Neural crest cell (in vitro differentiated cells): ENCODE measurements at places on chromosomes 12 and 14. TPM values are rescaled to one million over a fixed set of nuclear protein-coding genes. Genes with fewer than 3 reads are reported as not detected.
A peak's percentile ranks its signal among the peaks of the same experiment; 100 is the strongest.

The PUS7L gene
- 7.8 and 10.6 TPM in 2 replicates for total RNA-seq

The CLEC4C gene
- total RNA-seq, result not detected in 2 replicates

The MYL6B gene
- 178 and 189 TPM in 2 replicates for total RNA-seq

The E2F7 gene
- 25.7 and 29.8 TPM in 2 replicates for total RNA-seq

DNA sequence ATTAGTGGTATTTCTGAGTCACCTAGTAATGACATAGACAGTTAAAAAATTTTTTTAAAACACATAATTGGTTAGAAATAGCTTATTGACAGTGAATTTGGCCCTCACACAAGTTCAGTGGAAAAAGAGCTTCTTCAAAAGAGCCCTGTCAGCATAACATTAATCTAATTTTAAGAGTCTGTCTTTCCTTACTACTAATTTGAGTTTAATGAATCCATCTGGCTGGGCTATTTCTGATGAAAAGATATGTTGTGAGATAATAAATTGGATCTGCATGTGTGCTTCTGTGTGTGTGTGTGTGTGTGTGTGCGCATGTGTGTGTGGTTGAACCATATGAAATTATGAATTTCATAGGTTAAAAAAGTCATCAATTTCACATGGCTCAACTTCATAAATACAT is 1045.2 kb downstream of the FLRT2 start:
- no peaks in the 10 kb centered on the region for H3K36me3 ChIP-seq
- no peaks in the 10 kb centered on the region for H3K27me3 ChIP-seq
- no peaks in the 10 kb centered on the region for H3K4me1 ChIP-seq
- H3K4me3 ChIP-seq, result no peak overlapping the region
- no peak overlapping the region for H3K27ac ChIP-seq
- no peak for DNase-seq

GRCh38 chr12:89364058-89364457 is 11.8 kb upstream of the DUSP6 start:
- no peaks in the 10 kb centered on the region for H3K27me3 ChIP-seq
- no peak for DNase-seq
- H3K27ac ChIP-seq, result no peak overlapping the region
- H3K36me3 ChIP-seq, result peaks cover 5% of the 10 kb centered on the region
- no peak overlapping the region for H3K4me3 ChIP-seq
- peaks cover 9% of the 10 kb centered on the region for H3K4me1 ChIP-seq

DNA sequence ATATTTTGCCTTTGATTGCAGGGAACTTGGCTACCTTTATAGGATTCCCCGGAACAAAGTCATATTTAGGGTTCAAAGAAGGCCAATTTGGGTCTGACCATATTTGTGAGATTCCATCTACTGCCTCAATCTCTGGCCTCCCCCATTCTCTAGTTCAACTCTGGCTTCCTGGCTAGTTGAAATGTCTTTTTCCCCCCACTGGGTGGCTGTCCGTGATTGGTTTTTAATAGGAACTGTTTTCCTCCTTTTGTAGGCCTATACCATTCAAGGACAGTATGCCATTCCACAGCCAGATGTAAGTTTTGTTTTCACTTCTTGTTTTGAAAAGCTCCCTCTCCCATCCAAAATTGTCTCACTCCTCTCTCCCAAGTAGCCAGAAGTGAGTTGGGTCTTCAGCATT is 13.8 kb downstream of the PCBP2 start:
- H3K36me3 ChIP-seq, result peaks cover 41% of the 10 kb centered on the region
- H3K4me3 ChIP-seq, result no peak overlapping the region
- DNase-seq, result no peak
- no peak overlapping the region for H3K27ac ChIP-seq

DNA sequence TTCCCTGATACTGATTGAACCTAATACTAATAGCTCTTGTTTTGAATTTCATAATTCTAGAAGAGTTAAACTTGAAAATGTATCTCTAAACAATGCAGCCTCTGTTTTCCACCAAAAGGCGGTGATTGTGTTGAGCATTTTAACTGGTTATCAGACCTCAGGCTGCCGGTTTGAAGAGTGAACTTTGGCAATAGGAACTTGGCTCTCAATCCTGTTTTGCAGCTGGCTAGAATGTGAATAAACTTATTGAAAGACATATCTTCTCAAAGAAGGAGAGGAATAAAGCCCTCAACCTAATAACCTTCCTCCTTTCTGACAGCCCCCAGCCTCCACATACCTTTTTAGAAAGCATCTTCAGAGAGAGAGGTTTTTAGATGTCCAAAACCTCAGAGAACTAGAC is 105.4 kb downstream of the SRGAP1 start:
- H3K36me3 ChIP-seq, result no peaks in the 10 kb centered on the region
- peaks cover 38% of the 10 kb centered on the region for H3K4me1 ChIP-seq
- H3K27me3 ChIP-seq, result no peaks in the 10 kb centered on the region

DNA sequence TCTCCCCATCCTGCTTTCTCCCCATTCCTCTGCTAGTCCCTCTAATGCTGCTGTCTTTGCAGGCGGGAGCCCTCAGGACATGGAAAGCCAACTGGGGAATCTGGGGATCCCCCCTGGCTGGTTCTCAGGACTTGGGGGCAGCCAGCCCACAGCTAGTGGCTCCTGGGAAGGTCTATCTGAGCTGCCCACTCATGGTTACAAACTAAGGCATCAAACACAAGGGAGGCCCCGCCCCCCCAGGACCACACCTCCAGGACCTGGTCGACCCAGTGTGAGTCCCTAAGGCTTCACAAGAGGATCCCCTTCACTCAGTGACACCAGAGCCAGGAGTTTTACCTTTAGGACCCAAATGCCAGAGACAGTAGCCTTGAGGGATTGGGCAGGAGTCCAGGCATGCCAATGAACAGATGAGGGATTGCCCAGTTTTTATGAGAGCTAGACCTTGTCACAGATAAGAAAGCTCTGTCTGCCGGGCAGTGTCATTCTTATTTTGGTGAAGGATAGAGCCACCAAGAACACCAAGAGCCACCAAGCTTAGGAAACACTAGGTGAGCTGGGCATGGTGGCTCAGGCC is 8.0 kb upstream of the CPNE6 start:
- no peak overlapping the region for H3K27ac ChIP-seq
- H3K27me3 ChIP-seq, result no peaks in the 10 kb centered on the region
- DNase-seq, result no peak
- H3K4me1 ChIP-seq, result peaks cover under 1% of the 10 kb centered on the region
- H3K4me3 ChIP-seq, result no peak overlapping the region

DNA sequence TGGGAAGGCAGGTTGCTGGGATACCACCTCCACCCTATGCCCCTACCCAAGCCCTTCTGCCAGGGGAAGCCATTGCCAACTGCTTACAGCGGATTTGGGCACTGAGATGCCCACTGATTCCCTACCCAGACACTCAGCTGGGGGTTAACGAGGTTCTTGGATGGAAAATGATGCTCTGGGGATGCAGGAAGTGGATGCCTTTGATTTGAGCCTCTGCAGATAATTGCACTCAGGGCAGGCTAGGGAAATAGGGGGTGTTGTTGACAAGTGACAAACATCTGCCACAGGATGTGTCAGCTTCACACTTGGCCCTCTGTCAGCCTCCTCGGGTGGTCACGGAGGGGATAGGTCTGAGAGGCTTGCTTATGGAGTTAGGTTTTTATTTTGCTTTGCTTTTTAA is 57.4 kb downstream of the RPH3A start:
- H3K4me1 ChIP-seq, result no peaks in the 10 kb centered on the region
- no peak overlapping the region for H3K4me3 ChIP-seq
- peaks cover 69% of the 10 kb centered on the region for H3K27me3 ChIP-seq
- DNase-seq, result no peak
- no peaks in the 10 kb centered on the region for H3K36me3 ChIP-seq
- H3K27ac ChIP-seq, result no peak overlapping the region

GRCh38 chr14:75561013-75561432 is 17.4 kb upstream of the FLVCR2 start:
- peaks cover 35% of the 10 kb centered on the region for H3K27me3 ChIP-seq
- H3K36me3 ChIP-seq, result no peaks in the 10 kb centered on the region
- H3K27ac ChIP-seq, result no peak overlapping the region

- no peak overlapping the region for H3K4me3 ChIP-seq
- H3K4me1 ChIP-seq, result no peaks in the 10 kb centered on the region
- H3K27me3 ChIP-seq, result no peaks in the 10 kb centered on the region
- peak overlapping the region; percentile 51 for H3K27ac ChIP-seq
- no peaks in the 10 kb centered on the region for H3K36me3 ChIP-seq
- no peak for DNase-seq
Observed at GRCh38 chr14:62908506-62908905, 136.8 kb downstream of the KCNH5 start.

DNA sequence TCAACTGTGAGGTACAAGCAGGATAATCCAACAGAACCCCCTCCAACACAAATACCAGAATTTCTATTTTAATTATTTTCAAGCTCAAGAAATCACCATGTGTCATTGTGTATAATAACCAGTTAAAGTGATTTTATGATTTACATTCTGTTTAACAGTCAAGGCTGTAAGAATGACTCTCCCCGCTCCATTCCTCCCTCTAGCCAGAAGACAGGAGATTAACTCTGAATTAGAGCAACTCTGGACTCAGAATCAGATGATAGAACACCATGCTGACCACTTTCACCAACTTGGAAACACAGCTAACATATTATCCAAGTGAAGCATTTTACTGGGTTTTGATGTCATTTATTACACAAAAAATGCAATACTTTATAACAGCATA is 71.9 kb downstream of the ATP2B1 start:
- H3K4me1 ChIP-seq, result no peaks in the 10 kb centered on the region
- no peak for DNase-seq
- H3K36me3 ChIP-seq, result peaks cover 8% of the 10 kb centered on the region
- H3K4me3 ChIP-seq, result no peak overlapping the region
- H3K27me3 ChIP-seq, result no peaks in the 10 kb centered on the region

- H3K4me1 ChIP-seq, result no peaks in the 10 kb centered on the region
- H3K27me3 ChIP-seq, result no peaks in the 10 kb centered on the region
- DNase-seq, result no peak
- H3K36me3 ChIP-seq, result no peaks in the 10 kb centered on the region
Observed at GRCh38 chr14:42792166-42792565, 1185.5 kb downstream of the LRFN5 start.

DNA sequence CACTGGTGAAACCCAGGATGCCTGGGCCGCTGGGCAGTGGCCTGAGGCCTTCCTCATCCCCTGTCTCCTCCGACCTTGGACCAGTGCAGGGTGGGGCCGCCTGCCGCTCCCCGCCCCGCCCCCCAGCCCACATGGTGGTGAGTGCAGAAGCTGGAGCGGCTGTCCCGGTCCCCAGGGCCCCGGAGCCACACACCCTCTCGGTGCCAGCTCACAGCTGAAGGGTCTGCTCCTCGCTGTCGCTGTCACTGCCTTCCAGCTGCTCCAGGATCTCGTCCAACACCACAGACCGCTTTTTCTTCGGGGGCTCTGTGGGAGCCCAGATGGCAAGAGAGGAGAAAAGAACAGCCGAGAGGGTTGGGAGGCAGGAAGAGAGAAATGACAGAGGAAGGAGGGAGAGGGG is 143.1 kb downstream of the RBM19 start:
- no peaks in the 10 kb centered on the region for H3K27me3 ChIP-seq
- DNase-seq, result no peak
- H3K4me1 ChIP-seq, result peaks cover 15% of the 10 kb centered on the region
- H3K4me3 ChIP-seq, result no peak overlapping the region

DNA sequence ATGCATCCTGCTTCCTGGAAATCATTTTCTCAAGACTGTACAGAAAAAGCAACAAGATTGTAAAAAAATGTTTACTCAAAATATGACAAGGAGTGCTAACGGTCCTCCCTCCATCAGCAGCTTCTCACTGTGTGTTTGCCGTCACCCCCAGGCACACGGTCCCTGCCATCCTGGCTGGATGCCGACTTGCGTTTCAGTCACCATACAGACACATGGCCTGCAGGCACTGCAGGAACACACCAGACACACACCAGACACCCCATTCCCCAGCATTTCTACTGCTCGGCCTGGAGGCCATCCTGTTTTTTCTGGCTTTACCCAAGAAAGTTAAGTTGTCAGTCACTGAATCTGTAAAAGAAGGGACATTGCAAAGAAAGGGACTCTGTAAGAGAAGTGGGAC is 10.8 kb downstream of the KCNK10 start:
- H3K27me3 ChIP-seq, result peaks cover 3% of the 10 kb centered on the region
- peaks cover 3% of the 10 kb centered on the region for H3K36me3 ChIP-seq
- no peak overlapping the region for H3K4me3 ChIP-seq
- H3K4me1 ChIP-seq, result peaks cover 4% of the 10 kb centered on the region

DNA sequence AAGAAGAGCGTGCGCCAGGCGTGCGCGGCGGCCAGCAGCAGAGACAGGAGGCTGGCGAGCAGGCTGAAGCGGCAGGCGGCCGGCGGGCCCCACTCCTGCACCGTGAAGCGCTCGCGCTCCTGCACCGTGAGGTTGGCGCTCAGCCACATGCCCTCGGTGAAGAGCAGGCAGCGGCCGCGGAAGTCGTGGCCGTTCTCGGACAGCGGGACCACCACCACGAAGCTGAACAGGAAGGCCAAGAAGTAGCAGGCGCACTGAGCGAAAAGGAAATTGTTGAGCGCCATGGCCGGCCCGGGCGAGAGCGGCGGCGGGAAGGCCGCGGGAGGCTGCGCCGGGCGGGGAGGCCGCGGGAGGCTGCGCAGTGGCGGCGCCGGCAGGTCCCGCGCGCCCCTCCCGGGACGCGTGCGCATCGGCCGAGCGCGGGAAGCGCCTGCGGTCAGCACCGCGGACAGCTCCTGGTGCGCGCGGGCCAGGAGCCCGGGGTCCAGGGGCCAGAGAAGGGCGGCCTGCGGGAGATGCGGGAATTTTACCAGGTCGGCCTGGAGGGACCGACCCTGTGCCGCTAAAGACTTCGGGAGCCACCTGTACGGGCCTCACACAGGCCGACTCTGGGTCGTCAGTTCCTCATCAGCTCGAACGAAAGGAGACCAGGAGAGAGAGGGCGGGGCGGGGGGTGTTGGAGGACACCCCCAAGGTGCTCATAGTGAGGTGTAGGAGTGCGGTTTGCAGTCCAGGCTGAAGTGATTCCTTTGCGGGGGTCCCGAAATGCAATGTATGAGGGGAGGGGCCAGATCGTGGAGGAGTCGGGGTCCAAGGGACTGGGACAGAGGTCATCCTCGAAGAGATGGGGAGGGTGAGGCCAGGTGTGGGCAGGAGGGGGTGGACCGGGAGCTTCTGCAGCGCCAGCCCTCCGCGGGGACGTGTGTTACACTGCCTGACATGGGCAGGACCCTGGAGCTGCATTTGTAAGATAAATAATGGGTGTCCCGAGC is at the start of gene TMEM179:
Gene TMEM179, minus strand, starts transcription at position 315 of the 992 bp plus-strand sequence. Its CDS starts 31 bp downstream, at position 284.
- H3K4me1 ChIP-seq, result peaks cover 20% of the 10 kb centered on the region
- H3K36me3 ChIP-seq, result no peaks in the 10 kb centered on the region
- H3K27me3 ChIP-seq, result peaks cover 62% of the 10 kb centered on the region
- peak; percentile 65 for DNase-seq
- peak within 1 kb of the TSS; percentile 84 for H3K4me3 ChIP-seq

GRCh38 chr12:50242751-50243191 is 40.5 kb downstream of the LIMA1 start:
- H3K27me3 ChIP-seq, result no peaks in the 10 kb centered on the region
- no peaks in the 10 kb centered on the region for H3K4me1 ChIP-seq
- DNase-seq, result no peak
- H3K4me3 ChIP-seq, result no peak overlapping the region
